ENCODE measurements at places on chromosomes 7 and 10.

GRCh38 chr7:77940647-77941046 is 142.1 kb downstream of the PHTF2 start:
- peak; percentile 16 for DNase-seq

- no peak for DNase-seq
Observed at GRCh38 chr7:65287023-65287422, 86.6 kb upstream of the ZNF92 start.

GRCh38 chr7:121107923-121108498 is 119.5 kb downstream of the CPED1 start:
- DNase-seq = no peak

GRCh38 chr10:99976886-99977665 is 32.7 kb downstream of the DNMBP start:
- DNase-seq = no peak

GRCh38 chr10:132306864-132307751 is 642 bp downstream of the STK32C start:
- DNase-seq = peak; percentile 39

- no peak for DNase-seq
Observed at GRCh38 chr7:30278849-30279652, 5.3 kb upstream of the ZNRF2 start.

DNA sequence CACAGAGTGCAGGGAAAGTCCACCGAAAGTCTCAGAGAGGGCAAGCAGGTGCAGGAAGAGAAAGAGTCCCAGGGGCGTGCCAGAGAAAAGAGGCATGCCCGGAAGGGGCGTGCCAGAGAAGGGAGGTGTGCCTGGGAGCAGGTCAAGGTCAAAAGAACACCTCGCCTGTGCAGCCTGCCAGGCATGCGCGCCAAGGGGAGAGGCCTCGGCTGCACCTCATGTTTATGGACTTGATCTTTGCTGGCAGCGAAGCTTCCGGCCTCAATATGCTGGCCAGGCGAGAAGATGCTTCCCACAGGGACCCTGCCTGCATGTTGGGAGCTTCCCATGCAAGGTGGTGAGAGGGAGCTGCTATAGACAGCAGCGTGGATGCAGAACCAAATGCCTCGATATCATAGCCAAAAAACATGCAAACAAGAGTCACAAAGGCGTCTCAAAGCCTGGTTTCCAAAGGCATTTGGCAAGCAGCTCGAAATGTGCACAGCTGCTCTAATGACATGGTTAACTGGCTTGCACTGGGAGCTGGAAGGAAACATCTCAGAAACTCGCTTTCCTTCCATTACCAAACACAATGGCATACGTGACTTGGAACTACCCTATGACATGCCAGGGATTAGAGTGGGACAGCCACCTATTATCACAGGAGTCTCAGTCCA is 192.5 kb upstream of the PPP2R2D start:
- DNase-seq = no peak

DNA sequence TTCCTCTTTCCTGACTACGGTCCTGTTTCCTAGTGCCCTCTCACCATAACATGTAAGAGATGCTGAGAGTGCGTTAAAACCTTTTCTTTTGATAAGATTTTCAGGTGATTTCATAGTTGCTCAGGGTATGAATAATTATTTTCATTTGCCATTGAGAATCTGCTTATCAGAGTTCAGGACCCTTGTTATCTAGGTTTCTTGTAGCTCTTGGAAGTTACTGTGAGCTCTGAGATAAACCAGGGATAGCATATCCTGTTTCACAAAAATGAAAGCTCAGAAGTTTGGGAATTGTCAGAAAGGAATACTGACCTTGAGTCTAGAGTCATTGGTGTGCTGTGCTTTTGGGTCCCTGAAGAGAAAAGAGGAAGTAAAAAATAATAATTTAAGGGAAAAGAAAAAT is 76.8 kb upstream of the PRKG1 start:
- no peak for DNase-seq

- DNase-seq = no peak
Observed at GRCh38 chr7:133310232-133310862, 57.5 kb downstream of the EXOC4 start.

DNA sequence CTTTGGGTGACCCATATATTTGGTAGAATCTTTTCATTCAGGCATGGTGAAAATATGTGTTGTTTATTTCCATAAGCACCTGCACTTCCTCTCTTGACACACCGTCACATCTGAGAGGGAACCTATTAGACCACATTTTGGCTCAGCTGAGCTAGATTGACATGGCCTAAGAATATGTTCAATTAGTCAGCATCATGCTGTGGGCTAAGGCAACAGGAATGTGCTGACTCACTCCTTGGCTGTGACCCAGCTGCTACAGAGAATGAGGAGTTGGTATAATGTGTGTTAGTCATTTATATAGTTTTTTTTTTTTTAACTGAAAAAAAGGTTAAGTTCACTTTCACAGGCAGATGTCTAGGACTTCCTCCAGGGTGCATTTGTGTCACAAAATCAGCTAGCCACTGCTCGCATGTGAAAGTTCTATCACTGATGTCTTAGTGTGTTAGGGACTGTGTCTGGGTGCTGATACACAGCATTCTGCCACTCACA is 180.6 kb downstream of the SEMA3E start:
- no peak for DNase-seq

- no peak for DNase-seq
Observed at GRCh38 chr10:97549587-97550322, 22.8 kb upstream of the ANKRD2 start.

DNA sequence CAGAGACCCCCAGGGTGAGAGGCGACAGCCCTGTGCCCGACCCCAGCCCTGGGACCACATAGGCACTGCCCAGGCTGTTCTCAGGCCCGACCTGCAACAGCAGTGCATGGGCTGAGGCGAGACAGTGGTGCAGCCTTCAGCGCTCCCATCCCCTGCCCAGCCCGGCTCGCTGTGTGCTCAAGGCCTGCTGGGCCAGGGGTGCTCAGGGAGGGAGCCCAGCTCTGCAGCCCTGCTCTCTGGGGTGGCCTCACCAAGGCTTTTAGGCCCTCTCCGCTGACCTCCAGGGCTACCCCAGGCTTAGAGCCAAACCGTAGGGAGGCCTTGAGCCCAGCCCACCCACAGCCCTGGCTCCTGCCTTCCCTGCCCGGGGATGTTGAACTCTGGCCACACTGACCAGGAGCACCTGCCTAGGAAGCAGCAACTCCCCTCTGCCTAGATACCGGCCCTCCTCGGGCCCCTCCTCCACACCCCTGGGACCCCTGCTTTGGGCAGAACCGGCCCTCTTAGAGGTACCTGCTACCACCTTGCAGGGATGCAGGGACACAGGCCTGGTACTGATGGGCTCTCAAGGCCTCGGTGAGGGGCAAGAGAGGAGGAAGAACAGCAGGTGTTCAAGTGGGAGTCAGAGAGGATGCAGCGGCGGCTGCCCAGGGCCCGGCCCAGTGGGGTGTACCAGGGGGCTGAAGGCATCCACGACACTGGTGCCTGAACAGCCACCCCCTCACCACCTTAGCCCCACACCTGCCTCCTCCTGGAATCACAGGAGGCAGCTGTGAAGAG is 231.5 kb downstream of the ELFN1 start:
- no peak for DNase-seq

DNA sequence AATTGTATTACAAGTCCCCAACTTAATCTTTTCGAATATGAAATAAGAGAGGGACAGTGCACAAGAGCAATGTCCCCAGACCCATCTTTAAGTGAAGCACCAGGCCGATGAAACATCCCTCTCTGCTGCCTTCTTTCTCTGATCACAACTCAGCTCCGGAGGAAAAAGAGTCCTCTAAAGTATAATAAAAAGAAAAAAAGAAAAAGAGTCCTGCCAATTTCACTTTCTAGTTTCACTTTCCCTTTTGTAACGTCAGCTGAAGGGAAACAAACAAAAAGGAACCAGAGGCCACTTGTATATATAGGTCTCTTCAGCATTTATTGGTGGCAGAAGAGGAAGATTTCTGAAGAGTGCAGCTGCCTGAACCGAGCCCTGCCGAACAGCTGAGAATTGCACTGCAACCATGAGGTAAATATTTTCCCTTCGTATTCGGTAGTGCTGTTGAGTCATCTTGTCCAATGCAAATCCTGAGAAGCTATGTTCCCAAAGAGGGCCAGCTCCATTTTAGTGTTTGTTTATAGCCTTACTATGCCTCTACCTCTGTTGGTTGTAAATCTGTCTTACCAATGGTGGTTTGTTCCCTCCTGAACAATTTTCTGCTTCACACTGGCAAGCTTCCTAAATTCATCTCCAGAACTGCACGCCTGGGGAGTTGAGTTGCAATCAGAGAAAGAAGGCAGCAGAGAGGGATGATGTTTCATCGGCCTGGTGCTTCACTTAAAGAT is at the start of gene IFIT2:
TSS of gene IFIT2 (plus strand) at position 326 of the 725 bp plus-strand sequence. CDS start at position 404, 78 bp downstream.
- DNase-seq = peak; percentile 17

- no peak for DNase-seq
Observed at GRCh38 chr7:22665923-22666322, 61.1 kb upstream of the IL6 start.

GRCh38 chr10:72328045-72328828 is 26.5 kb downstream of the DNAJB12 start:
- DNase-seq = peak; percentile 36

DNA sequence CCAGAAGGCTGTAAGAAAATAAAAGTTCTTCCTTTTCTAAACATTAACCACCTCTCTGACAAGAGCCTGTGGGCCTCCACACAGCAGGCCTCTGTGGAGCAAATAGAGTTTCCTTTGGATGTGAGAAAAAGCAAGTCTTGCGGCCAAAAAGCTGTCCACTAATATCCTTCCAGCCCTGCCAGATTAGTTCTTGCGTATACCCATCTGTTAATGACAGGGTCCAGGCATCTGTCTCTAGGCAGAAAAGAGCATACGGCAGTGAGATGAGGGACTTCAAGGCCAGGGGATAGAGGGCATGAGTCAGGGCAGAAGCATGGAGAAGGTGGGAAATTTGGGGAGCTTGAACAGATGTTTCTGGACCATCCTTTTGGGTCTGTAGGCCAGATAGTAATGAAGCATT is 164.9 kb downstream of the NSUN6 start:
- DNase-seq = no peak

GRCh38 chr7:36942025-36942424 is 217.7 kb upstream of the AOAH start:
- DNase-seq = no peak

GRCh38 chr7:145624618-145625017 is 492.0 kb upstream of the CNTNAP2 start:
- DNase-seq = no peak

- no peak for DNase-seq
Observed at GRCh38 chr7:158648787-158649186, 55.8 kb downstream of the NCAPG2 start.

GRCh38 chr7:18157233-18157632 is 129.6 kb upstream of the PRPS1L1 start:
- no peak for DNase-seq

DNA sequence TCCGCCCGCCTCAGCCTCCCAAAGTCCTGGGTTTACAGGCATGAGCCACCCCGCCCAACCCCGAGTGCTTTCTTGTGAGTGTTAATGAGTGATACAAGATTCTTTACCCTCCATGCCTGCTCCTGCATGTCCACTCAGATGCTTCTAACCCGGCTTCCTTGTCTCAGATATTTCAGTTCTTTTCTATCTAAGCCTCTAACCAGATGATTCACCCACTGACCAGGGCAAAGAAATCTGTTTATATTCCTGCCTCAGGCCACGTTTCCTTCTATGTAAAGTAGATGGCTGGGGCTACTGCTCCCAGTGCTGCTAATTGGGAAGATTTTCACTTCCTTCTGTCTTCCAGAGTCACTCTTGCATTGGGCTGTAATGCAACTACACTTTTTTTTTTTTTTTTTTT is 395.1 kb upstream of the ANKRD30A start:
- DNase-seq = no peak

DNA sequence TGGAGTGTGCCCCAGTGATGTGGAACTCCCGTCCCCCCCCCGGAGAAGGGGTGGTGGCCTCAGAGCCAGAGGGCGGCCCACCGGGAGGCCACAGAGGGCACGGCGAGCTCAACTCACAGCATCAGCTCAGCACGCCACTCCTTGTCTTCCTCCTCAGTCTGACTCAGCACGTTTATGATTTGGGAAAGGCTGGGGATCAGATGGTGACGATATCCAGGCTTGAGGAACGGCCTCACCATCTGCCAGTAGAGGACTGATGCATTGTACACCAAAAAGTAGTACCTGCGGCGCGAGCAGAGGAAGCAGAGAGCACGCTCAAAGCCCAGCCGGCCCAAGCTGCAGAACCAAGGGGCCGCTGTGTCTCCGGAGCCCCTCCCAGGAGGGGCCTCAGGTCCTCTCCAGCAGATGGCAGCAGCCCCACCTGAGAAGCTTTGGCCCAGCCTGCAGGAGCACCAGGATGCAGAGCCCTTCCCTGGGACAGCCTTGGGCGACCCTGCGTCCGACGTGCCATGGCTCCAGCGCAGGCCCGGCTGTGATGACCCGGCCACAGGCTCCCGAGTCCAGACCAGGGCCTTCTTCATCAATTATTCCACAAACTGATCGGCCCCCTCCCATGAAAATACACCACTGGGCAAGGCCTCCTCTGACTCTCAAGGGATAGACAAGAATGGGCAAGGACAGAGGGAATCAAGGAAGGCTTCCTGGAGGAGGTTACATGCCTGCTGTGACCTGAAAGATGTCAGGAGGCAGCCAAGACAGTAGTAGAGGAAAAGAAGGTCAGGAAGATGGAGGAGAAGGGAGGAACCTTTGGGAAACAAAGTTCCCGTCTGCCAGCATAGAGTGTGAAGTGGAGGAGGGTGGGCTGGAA is 3.7 kb downstream of the CFAP46 start:
- DNase-seq = peak; percentile 10

GRCh38 chr7:151007469-151007898 is 16.7 kb downstream of the NOS3 start:
- DNase-seq = no peak

DNA sequence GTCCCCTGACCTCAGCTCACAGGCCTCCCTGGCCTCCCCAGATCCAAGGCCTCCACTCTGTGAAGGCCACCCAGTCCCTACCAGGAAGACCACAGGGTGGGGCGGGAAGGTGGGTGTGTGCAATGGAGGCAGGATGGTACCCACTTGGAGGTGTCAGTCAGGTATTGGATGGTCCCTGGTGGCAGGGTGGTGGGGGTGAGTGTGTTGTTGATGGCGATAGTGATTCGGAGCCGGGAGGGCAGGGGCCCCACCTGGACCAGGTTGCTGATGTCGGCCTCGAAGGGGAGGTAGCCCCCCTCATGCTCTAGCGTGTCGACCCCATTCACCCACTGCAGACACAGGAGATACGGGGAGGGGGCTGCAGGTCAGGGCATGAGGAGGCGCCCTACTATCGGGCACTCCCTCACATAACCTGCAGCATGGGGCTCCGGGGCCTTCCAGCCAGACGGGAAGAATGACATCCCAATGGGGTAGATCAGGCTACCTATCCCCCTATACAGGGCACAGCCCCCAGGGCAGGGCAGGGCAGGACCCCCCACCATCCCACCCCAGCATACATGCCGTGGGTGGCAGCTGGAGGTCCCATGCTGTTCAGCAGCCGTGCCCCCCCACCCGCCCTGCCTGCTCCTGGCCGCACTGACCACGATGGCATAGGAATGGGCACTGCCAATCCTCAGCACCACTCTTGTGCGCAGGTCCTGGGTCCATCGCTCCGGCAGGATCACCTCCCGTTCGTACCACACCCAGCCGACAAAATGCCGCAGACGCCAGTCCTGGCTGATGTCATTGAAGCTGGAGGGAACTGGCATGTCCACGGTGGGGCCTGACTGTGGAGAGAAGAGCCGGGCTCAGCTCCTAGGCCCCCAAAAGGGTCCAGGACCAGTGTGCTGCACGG is 2.2 kb downstream of the GUSB start:
- no peak for DNase-seq
